Fibroblast of upper back skin (primary cell): ENCODE measurements at places on chromosomes 2 and 18.

DNA sequence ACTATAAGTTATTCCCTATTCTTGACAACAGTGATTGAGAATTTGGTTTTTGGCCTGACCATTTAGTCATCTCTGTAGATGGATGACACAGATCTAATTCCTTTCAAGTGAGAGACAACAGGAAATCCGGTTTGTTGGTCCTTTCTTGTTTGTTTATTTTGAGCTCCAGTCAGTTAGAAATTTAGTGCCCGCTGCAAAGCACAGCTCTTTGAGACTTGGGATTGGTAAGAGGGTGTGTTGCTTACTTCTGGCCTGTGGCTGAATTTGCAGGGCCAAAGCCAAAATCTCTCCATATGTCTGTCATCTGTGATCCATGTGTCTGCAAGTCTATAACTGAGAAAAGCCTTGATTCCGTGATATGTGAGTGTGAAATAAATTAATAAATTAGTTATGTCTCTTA is 74.3 kb downstream of the BIN1 start:
- DNase-seq = no peak

DNA sequence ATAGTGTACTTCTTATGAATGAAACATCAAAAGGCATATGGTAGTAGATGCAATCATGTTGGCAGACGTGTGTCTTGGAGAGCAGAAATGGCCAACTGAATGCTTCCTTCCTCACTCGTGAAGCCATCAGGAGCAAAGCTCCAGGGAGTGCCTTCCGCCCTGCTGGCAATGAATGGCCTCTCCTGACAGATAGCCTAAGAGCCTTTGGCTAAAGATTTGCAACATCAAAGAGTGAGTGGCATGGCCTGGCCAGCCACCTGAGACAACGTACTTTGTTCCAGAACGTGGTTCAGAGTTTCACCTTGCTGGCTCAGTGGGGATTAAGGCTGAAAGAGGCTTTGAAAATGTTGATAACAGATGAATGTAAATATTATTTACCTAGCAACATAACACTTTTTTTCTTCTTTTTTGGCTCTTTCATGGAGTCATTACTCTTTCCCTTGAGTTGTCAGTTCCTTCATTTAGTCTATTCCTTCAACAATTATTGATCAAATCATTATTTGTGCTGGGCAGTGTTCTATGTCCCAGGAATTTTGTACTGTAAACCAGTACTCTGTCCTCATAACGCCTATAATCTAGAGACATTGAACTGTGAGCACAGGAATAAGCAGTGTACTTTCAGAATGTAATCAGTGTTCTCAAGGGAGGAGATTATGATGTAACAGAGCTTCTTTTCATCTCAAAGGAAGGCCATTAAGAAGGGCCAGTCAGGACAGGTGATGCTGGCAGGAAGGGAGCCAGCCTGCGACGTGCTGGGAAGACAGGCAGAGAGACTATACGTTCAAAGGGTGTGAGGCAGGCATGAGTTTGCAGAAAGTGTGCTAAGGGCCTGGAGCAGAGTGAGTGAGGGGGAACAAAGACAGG is 59.4 kb upstream of the SH3RF3 start:
- no peak for DNase-seq

GRCh38 chr2:96174251-96175144 is 29.3 kb upstream of the DUSP2 start:
- DNase-seq = peak; percentile 54

- DNase-seq = no peak
Measured at GRCh38 chr18:10032331-10033015, 118.7 kb downstream of the VAPA start.

DNA sequence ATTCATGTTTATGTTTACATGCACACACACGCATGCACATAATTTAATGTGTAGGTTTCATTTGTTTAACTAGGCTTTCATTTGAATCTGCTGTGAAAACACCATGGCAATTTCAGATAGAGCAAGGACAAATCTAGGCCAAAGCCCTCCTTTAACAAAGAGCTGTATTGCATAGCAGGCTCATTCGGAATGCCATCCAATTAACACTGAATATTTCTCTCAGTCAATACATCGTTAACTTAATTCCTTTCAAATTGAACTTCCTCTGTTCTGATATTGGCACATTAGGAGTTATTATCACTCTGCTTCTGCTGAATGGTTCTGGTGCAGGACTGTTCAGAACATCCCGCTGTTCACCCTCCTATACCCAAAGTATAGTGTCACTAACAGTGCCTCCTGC is 435.1 kb upstream of the CDH20 start:
- no peak for DNase-seq

DNA sequence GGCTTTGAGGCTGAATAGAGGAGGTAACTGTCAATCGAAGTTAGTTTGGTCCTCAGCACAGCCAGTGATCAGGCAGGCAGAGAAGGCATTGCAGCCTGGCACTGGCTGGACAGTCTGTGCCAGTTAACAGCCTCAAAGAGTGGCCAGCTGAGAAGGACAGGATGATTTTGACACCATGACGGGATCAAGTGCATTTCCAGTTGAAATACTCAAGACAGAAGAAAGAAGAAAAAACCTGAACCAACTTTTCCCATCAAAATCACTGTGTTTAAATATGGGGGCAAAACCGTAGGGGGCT is 96.7 kb upstream of the ZCCHC2 start:
- DNase-seq = no peak

DNA sequence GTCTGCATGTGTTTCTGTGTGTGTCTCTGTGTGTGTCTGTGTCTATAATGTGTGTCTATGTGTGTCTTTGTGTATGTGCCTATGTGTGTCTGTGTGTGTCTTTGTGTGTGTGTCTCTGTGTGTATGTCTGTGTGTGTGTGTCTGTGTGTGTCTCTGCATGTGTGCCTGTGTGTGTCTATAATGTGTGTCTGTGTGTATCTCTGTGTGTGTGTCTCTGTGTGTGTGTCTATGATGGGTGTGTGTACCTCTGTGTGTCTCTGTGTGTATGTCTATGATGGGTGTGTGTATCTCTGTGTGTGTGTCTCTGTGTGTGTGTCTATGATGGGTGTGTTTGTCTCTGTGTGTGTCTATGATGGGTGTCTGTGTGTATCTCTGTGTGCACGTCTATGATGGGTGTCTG is 126.2 kb upstream of the GPC1 start:
- DNase-seq = no peak

GRCh38 chr18:45876161-45876560 is 50.7 kb downstream of the SIGLEC15 start:
- no peak for DNase-seq

- DNase-seq = no peak
Measured at GRCh38 chr2:45134014-45134413, 124.8 kb upstream of the SIX2 start.

DNA sequence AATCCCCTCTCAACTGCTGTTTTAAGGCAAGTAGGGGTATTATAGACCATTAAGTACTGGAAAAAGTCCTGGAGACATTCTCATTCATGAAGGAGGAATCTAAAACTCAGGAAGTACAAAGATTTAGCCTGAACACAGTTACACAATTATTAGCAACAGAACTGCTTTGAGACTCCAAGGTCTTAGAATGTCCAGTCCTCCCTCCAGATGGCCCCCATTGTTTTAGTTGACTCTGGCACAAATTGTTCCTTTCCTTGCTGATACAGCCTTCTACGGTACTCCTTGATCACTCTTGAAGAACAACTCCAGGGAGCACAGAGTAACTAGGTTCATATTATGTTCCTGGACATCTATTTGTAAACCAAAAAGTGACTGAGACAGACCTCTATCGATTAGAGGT is 210.1 kb upstream of the RND3 start:
- no peak for DNase-seq

GRCh38 chr2:218419630-218420216 is 800 bp downstream of the VIL1 start:
- no peak for DNase-seq

GRCh38 chr2:9001229-9001628 is 2.3 kb downstream of the MBOAT2 start:
- no peak for DNase-seq

- DNase-seq = peak; percentile 90
Measured at GRCh38 chr18:70421471-70422390, 132.9 kb downstream of the SOCS6 start.

DNA sequence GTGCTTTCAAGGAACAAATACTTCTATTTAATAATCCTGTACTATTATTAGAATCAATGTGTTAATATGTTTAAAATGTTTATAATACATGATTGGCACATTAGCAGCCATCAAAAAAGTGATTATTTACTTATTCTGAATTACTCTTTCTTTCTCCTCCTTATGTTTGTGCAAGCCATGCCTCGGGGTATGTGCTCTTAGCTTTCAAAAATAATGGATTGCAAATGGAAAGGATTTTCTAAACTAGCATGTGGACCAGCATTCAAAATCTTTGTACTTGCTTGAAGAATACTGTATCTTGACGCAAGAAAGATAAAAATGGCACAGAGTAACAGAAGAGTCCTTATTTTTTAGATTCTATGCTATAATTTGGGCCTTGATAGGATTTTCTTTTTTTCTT is 156.5 kb downstream of the CDH7 start:
- DNase-seq = no peak

DNA sequence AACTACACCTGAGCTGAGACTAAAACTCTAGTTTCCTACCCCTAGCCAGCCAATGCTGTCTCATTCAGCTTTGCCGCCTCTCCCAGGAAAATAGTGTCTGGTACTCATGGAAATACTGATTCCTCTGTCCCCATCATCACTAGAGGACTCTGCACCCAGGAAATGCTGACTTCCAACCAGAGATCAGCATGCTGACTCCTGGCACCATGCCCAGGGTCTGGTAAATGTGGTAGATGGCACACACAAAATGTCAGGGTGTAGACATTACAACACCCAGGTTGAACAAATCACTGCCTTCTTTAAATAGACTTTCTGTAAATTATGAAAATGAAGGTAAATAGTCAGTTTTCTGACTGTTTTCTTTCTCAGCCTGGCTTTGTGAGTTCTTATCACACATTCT is 307.3 kb upstream of the CHAC2 start:
- DNase-seq = no peak

DNA sequence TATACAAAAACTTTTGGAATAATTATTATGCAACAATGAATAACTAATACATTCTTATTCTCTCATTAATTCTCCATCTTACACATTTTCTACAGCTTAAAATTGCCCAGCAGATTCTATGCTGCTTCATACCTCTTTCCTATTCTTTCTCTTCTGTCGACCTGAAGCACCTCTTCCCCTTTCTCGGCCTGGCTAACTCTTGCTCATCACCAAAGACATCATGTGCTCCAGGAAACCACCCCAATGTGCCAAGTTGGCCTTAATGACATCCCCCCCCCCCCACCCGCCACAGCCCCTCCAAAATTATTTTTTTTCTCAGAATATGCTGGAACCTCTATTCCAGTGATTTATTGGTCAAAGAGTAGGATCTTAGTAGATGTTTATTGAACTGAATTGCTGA is 43.6 kb downstream of the ZNF521 start:
- no peak for DNase-seq

DNA sequence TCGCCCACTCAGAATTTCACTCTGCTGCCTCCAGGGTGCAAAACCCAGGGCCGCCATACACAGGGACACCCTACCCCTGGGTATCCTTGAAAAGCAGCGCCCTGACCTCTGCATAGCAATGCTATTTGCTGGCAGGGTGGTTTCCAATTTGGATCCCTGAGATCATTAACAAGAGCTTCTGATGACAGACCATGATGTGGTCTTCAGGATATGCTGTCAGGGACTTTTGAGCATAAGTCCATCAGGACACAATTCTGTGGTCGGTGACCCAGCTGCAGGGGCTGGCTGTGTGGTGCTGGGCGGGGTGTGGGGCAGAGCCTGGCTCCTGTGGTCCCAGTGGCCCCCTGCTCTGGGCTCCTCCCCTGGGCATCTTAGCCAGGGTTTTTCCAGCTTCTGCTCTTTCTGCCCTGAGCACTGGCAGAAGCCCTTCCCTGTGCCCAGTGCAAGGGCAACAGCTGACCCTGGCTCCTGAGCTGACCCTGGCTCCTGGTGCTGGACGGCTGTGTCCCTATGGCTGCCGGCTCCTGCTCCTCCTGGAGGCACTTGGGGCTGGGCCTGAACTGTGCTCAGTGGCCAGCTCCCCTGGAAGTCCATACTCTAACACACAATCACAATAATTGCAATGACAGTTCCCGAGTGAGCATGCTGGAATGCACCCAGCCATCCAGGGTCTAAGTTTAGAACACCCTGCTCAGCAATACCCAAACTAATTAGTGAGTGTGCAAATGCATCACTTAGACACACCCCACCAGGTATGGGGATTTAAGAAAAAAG is 271.5 kb downstream of the HDAC4 start:
- DNase-seq = peak; percentile 9

GRCh38 chr2:233688341-233688740 is 4.3 kb upstream of the UGT1A6 start:
- DNase-seq = no peak
